ENCODE measurements at places on chromosomes 13 and 19.

DNA sequence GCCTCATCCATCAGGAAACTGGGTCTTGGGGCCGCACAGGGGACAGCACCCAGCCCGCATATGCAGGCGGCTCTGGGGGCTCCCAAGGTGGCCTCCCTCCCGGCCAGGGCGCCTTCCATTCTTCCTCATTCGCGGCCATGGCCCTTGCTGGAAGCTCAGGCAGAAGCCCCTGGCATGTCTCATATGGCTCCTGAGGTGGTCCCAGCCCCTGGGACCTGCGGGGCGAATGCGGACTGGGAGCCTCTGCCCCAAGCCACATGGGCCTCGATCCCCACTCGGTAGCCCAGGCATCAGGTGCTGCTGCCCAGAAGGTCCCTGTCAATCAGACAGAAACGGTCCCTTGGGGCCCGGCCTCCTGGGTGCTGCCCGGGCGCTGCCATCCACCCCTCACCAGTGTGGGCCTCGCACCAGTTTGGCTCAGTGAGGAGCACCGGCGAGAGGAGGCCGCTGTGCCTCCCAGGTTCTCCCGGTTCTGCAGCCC is 301.6 kb downstream of the TEX29 start:
- DNase-seq = no peak

GRCh38 chr13:112792511-112792910 is 102.7 kb downstream of the ATP11A start:
- no peak for DNase-seq

DNA sequence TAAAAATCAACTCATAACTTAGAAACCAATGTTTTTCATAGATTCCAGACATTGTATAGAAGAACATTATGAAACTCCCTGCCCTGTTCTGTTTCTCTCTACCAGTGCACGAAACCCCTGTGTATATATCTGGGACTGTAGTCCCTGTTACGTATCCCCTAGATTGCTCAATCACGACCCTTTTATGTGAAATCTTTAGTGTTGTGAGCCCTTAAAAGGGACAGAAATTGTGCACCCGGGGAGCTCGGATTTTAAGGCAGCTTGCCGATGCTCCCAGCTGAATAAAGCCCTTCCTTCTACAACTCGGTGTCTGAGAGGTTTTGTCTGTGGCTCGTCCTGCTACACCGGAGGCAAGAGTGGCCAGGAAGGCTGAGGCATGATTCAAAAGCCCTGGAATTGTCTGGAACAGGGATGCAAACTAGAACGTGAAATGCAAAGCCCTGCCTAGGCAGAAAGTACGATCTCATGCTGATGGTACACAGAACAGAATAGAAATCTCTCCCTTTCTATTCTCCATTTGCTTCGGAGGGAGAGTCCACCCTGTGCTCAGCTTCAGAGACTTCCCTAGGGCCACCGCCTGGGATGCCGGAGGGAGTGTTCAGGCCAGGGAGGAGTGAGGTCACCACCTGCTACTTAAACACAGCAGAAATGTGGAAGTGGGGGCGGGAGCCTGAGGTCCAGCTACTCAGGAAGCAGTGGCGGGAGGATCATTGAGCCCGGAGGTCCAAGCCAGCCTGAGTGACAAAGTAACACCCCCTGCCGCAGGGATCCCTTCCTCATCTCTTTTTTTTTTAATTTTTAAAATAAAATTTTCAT is 758 bp upstream of the ZNF888 start:
- no peak for DNase-seq

GRCh38 chr13:27362064-27362751 is 62.2 kb upstream of the GTF3A start:
- peak; percentile 58 for DNase-seq

- no peak for DNase-seq
These were observed 28.5 kb upstream of the PLEKHF1 start for GRCh38 chr19:29636553-29637360.

- no peak for DNase-seq
These were observed 968.8 kb downstream of the TUBA3C start for GRCh38 chr13:18212873-18213272.

GRCh38 chr19:52692431-52693008 is 42.3 kb downstream of the ZNF611 start:
- no peak for DNase-seq

- DNase-seq = no peak
These were observed 533 bp downstream of the LRCH1 start for GRCh38 chr13:46553521-46553885.

GRCh38 chr13:23668562-23668961 is 98.3 kb downstream of the TNFRSF19 start:
- DNase-seq = no peak

- DNase-seq = no peak
These were observed 6.1 kb upstream of the GSK3A start for GRCh38 chr19:42248270-42249148.

DNA sequence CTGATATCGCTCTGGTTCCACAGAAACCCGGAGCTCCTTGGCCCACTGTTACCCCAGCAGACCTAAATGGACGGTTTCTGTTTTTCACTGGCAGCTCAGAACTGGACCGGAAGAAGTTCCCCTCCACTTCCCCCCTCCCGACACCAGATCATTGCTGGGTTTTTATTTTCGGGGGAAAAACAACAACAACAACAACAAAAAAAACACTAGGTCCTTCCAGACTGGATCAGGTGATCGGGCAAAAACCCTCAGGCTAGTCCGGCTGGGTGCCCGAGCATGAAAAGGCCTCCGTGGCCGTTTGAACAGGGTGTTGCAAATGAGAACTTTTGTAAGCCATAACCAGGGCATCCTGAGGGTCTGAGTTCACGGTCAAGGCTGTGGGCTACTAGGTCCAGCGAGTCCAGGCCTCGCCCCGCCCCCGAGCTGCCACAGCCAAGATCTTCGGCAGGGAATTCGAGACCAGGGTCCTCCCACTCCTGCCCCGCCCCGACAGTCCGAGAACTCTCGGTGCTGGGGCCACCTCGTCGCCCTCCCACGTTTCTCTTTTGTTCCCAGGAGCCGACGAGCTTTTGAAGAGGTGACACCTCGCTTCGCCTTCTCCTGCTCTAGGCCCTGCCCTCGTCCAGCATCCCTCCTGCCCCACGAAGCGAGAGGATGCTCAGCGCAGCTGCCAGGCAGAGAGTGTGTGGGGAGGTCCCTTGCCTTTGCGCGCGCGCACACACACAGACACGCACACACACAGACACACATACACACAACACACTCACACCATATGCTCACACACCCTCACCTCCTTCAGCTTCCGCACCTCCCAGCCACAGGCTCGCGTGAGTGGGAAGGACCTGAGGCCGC is 8.8 kb downstream of the ZIC2 start:
- no peak for DNase-seq

DNA sequence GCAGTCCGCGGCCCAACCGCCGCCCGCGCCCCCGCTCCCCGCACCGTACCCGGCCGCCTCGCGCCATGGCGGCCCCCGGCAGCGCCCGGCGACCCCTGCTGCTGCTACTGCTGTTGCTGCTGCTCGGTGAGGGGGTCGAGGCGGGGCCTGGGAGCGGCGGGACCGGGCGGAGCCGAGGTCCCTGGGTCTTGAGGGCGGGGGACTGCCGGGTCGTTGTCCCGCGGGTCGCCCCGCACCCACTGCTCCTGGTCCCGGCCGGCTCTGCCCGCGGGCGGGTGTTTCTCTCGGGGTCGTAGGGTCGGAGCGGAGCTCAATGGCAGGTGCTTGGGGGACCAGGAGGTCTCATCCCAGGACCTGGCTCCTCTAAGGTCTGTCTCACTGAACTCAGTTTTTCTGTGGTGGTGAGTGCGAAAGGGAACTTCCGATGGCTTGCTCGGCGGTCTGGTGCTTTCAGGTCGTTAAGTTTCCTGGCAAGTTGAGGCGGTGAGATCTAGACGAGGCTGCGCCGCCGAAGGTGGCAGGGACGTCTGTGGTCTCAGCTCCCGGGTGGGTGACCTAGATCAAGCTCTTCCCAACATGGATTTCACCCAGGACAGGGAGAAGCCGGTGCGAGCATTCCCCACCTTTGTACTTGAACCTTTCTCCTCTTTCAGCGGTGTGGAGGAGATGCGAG is 467 bp downstream of the LAMP1 start:
- no peak for DNase-seq

GRCh38 chr19:54420383-54421168 is 5.3 kb downstream of the TTYH1 start:
- no peak for DNase-seq

- DNase-seq = no peak
These were observed 19.6 kb downstream of the USP12 start for GRCh38 chr13:27151798-27152599.

- no peak for DNase-seq
These were observed 128.9 kb downstream of the COG6 start for GRCh38 chr13:39784347-39784746.

GRCh38 chr19:8302734-8303133 is 5.4 kb downstream of the CD320 start:
- no peak for DNase-seq

DNA sequence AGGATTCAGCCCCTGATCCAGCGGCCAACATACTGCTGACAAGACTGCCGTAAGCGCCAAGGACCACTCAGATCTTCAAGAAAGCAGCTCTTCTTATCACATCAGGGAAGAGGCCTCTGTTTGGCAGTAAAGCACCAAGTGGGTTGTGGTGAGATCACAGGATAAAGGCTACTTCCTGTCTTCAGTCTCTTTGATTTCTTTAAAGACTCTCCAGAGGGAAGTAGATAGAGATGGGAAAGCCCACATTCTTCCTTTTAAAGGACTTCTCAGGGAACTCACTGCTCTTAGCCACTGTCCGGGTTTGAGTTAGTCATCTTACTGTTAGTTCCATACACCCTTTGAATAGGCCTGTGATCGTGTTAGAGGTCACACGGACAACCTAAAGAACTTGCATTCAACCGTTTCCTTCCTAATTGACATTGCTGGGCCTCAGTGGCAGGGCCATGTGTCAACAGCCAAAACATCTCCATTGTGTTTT is 47.2 kb upstream of the POMP start:
- DNase-seq = no peak

- DNase-seq = no peak
These were observed 3.4 kb downstream of the SLITRK1 start for GRCh38 chr13:83878691-83879430.

DNA sequence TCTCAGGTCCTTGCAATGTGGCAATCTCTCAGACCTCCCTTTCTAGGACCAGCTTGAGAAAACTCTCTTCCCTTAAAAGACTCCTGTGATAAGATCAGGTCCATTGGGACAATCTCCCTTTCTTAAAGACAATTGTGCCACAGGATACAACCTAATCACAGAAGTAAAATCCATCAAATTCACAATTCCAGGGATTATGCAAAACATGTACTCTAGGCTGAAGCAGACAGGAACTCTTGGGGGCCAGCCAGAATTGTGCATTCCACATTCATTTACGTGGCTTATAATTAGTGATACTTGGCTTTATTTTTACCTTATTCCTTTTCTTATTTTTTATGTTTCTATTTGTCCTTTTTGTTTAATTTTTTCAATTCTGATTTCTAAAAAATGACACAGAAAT is 257.9 kb downstream of the KLF12 start:
- no peak for DNase-seq

DNA sequence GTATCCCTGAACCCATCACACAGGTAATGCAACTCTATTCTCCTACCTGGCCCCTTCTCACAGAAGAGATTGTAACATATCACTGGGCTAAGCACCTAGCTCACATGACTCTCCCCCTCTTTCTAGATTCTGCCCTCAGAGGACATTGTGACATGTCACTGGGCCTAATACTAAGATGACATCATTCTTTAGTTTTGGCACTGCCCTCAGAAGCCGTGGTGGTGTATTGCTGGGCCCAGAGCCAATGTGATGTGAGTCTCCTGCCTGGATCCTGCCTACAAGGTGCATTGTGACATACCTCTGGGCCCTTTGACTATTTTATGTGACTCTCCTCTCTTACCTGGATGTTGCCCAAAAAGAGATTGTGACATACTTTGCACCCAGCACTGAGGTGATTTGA is 21.4 kb upstream of the ZNF730 start:
- peak; percentile 8 for DNase-seq

DNA sequence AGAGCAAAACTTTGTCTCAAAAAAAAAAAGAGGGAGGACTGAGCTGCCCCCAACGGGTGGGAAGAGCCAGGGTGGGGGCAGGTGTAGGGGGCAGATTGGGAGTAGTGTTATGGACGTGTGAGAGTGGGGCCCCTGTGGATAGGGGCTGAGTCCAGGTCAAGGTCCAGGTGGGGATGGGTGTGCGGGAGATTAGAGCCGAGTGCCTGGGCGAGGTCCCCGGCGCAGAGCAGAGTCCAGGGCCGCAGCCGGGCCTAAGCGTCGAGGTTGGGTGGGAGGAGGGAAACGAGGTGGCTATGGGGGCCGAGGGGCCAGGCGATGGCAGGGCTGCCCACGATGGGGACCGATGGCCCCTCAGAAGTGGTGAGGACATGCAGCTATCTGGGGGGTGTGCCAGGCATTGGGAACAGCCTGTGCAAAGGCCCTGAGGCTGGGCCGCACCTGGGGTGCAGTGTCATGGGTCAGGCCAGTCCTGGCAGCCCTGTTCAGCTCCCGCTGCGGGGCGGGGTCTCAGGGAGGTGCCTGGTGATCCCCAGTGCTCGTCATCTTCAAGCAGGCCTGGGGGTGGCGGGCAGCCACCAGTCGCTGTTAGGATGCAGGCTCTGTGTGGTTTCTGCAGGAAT is 12.3 kb upstream of the MISP start:
- DNase-seq = no peak

DNA sequence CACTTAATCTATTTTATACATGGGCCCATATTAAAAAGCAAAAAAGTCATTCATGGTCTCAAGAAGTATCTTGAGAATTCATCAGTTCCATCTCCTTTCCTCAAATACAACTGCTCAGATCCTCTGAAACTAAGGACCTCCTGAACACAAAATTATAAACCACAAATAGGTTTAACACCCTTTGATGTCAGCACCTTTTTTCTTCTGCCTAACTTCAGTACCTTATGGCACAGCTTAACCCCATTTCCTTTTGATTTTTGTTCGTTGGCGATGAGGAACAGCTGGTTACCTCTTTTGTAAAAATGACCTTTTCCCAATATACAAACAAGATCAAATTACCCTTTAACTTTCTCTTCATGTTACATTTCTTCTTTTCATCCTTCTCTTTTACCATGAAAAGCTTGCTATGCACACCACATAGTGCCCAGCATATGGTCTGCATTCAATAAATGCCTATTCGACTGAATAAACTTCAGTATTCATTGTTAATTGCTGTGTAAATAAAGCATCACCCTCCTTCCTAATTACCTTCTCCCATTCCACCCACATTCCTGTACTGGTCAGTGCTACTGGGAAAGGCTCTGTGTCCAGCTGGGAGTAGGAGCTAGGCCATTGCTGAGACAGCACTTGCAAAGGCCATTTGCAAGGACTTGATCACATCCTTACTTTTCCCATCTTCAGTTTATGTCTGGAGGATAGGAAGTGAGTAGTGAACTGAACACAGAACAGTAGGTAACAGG is 317.9 kb downstream of the SHISA2 start:
- no peak for DNase-seq

- no peak for DNase-seq
These were observed 300.1 kb downstream of the DIAPH3 start for GRCh38 chr13:59863621-59864020.

GRCh38 chr19:10535613-10536012 is 8.1 kb upstream of the ATG4D start:
- DNase-seq = no peak

All from NCI-H2029 treated with DMSO at 0.1 percent for 48 hours (cell line).